ENCODE measurements at places on chromosomes 1 and 21.

DNA sequence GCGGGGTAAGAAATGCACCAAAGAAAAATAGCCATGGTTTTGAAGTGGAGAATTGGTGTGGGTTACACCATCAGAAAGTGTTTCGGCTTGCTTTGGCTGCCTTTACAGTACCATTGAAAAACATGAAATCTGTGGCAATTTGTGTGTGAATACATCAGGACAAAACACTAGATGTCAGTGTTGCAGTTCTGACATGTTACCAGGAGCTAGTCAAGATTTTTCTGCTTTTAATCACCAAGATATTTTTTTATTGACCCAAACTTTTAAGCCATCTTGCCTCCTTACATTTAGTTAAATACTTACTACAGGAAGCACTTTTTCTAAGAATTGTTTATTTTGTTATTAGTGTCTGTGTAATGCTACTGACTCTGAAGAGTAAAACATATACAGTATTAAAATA is 14.3 kb downstream of the RRP15 start:
- DNase-seq = peak; percentile 51

- DNase-seq = no peak
Observed at GRCh38 chr1:106063510-106063909, 993.0 kb upstream of the PRMT6 start.

- DNase-seq = no peak
Observed at GRCh38 chr1:109616391-109616790, 3.0 kb downstream of the GNAT2 start.

GRCh38 chr1:172801771-172802322 is 142.9 kb downstream of the FASLG start:
- no peak for DNase-seq

DNA sequence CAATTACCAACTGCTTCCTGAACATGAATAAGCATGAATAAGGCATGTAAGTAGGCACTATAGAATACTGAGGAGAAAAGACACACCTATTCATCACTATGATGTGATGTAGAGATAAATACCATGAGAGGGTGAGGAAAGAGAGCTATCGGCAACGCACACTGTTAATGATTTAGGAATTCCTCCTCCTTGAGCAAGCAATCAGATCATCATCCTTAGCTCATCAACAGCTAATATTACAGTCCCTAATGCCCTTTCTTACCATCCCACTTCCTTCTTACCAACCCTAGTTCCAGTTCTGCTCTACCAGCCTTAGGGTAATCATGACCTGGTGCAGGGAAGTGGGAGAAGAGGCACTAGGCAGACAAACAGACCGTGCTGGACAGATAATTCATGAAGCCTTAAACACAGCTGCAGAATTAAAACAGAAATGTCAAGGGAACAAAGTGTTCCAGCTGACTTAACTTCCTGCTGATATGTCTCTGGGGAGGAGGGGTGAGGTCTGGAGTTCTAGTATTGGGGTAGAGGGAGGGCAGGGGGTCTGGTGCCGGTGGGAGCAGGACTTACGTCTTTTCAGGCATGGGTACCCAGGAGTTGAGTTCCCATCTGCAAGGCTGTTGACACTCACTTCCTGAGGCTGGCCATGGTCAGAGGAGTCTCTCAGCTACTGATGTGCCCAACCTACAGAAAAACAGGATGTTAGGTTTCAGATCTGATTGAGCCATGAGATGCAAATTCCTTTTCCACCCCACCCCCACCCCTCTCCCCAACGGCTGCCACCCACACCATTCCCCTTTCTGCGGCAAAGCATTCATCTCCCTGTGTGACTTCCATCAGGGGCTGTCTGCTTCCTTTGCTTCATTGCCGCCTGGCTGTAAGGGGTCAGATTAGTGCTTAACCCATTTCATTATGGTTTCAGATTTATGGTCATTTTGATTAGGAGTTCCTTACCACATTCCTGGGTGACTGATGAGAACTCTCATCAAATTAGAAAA is 12.6 kb upstream of the RCSD1 start:
- peak; percentile 68 for DNase-seq

- DNase-seq = no peak
Observed at GRCh38 chr1:183566026-183566425, 24.2 kb downstream of the NCF2 start.

All from pons (tissue), 1 donor.